ENCODE measurements at places on chromosomes 11 and 22. TPM values are rescaled to one million over a fixed set of nuclear protein-coding genes. Genes with fewer than 3 reads are reported as not detected.

The MS4A6A gene
- 51.3 TPM for total RNA-seq

The SLC3A2 gene
- total RNA-seq = 122 TPM

The LPXN gene
- 13.9 TPM for total RNA-seq

The CDCA5 gene
- total RNA-seq = 2.5 TPM

The ALKBH3 gene
- 7.2 TPM for total RNA-seq

The KRTAP5-1 gene
- not detected for total RNA-seq

The OR52N2 gene
- not detected for total RNA-seq

Measured in transverse colon (tissue), 4 donors.